ENCODE measurements at places on chromosomes 1 and 21. TPM values are rescaled to one million over a fixed set of nuclear protein-coding genes. Genes with fewer than 3 reads are reported as not detected.

Gene FMOD
- 93.4 TPM for total RNA-seq

Gene OR2L13
- not detected for total RNA-seq

Gene TMPRSS15
- total RNA-seq = not detected

Gene SPRR1A
- not detected for total RNA-seq

Gene TMEM200B
- total RNA-seq = 6.0 TPM

Gene TACSTD2
- total RNA-seq = 187 TPM

Gene FBLIM1
- total RNA-seq = 55.0 TPM

Gene SPATA45
- total RNA-seq = not detected

Gene DMBX1
- 0.09 TPM for total RNA-seq

Gene ACOT11
- total RNA-seq = 12.2 TPM

Gene LRRC39
- total RNA-seq = 0.94 TPM

Gene NCMAP
- 6.5 TPM for total RNA-seq

Gene BRDT
- not detected for total RNA-seq

Gene CFHR4
- not detected for total RNA-seq

Gene CFHR5
- not detected for total RNA-seq

Gene PLA2G2F
- total RNA-seq = not detected

Gene SELP
- total RNA-seq = 11.2 TPM

Gene PADI4
- 12.4 TPM for total RNA-seq

Gene HSD3B2
- total RNA-seq = not detected

Gene SLC2A5
- 0.92 TPM for total RNA-seq

Gene RGS13
- total RNA-seq = 0.48 TPM

Gene IQCC
- total RNA-seq = 3.8 TPM

Gene CFHR3
- 0.28 TPM for total RNA-seq

Gene CD1C
- total RNA-seq = 2.3 TPM

Gene HES2
- total RNA-seq = 0.26 TPM

Gene WNT9A
- total RNA-seq = 8.6 TPM

Gene CD2
- total RNA-seq = 4.8 TPM

Gene FAM131C
- total RNA-seq = not detected

Gene TGFBR3
- total RNA-seq = 39.3 TPM

Gene TNFRSF8
- 1.9 TPM for total RNA-seq

Gene OR2T2
- total RNA-seq = not detected

Gene NEK2
- total RNA-seq = 5.9 TPM

Gene LIN28A
- not detected for total RNA-seq

Gene RPF1
- 22.2 TPM for total RNA-seq

Gene CDC42BPA
- total RNA-seq = 32.7 TPM

Gene S100A3
- total RNA-seq = 3.0 TPM

Gene TIAM1
- total RNA-seq = 58.0 TPM

Gene KCNH1
- not detected for total RNA-seq

Gene TFF2
- total RNA-seq = not detected

Measured in lung (tissue), 17 donors.